Activated T-cell treated with anti-CD3 and anti-CD28 coated beads, Interleukin-2, amount 50 U/mL, for 48 hours (primary cell): ENCODE measurements at places on chromosomes 11 and 22.

DNA sequence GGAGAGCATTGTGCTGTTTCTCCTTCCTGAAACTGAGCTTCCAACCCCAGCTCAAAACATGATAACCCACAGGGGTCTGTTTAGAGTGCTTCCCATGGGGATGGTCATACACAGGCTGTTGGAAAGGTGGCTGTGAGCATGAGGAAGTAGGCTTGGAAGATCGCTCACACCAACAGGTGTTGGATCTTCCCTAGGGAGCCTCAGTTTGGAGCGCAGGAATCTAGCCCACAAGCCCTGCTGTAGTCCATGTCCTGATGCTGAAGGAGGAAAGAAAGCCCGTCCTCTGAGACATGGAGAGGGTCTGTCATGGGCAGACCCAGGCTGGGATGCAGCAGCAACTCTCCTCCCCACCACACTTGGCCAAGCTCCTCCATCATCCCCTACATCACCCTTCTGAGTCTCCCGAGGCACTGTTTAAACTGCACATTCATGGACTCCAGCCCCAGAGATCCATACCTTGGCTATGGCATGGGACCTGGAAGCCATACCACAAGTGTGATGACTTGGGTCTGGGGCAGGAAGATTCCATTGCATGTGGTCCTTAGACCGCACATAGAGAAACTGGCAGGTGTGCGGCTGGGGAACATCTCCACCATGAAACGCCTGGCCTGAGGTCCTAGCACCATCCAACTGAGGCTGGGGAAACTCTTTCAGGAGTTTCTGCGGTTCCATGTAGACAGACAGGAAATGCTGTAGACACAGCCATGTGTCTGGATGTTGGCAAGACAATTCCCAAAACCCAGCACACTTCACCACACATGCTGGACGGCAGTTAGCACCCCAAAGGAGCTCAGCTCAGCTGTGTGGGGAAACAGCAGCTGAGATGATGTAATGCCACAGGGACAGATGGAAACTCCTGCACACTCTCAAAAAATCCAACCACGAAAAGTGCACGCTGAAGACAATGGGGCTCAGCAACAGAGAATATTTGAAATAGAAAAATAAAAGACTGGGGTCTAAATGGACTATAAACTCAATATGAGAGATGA is 27.6 kb upstream of the TTC12 start:
- no peak for DNase-seq

- DNase-seq, result no peak
These were observed 4.8 kb downstream of the ATG16L2 start for GRCh38 chr11:72818971-72819370.

- DNase-seq, result no peak
These were observed 59.6 kb downstream of the ATXN10 start for GRCh38 chr22:45731041-45731797.

DNA sequence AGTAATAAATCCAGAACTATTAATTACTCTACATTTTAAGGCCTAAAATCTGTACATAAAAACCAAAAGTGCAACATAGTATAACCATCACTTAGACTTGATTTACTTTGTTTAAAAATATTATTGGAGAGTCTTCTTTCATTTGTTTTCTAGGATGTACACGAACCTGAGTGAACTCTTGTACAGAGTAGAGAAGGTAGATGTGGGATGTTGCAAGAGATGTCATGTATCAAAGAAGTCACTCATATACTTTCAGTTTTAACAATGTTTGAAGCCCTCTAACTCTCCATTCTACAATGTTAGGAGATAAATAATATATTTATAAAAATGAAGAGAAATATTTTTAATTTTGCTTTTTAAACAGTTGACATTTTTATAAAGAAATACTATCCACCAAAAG is 38.6 kb downstream of the SOX6 start:
- no peak for DNase-seq

GRCh38 chr22:23070418-23071229 is at the start of gene GNAZ:
Gene GNAZ (plus strand): TSS chr22:23070519. CDS start chr22:23095696, 25,177 bp downstream.
- peak; percentile 39 for DNase-seq

GRCh38 chr11:71272161-71272560 is 19.8 kb upstream of the SHANK2 start:
- no peak for DNase-seq

GRCh38 chr22:30002861-30003486 is 77.3 kb upstream of the HORMAD2 start:
- DNase-seq, result no peak

- DNase-seq, result no peak
These were observed 138.9 kb downstream of the DDX10 start for GRCh38 chr11:108803776-108804175.

DNA sequence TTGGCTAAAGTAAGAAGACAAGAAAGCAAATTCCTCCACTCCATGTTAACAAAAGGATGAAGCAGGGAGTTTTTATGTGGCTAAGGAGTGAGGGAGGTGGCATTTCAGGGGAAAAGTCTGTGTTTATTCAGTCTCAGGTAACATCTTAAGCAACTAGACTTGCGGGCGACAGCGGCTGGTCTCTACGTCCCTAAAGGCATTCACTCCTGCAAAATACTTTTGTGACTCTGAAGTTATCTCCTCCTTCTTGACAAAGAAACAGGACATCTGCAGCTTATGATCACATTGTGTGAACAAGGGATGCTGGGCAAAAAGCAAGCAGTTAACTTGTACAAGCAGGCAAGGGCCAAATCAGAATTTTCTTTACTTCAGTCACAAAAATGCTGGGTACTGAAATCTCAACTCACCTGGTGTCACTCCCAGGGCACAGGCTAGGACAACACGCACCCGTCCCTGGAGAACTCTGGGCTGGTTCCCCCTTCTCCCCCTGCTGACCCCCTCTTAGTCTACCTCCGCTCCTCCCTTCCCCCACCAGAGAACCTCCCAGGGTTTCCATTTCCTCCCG is 38.3 kb downstream of the IGLL5 start:
- DNase-seq, result no peak

GRCh38 chr11:79273781-79274180 is 167.0 kb downstream of the TENM4 start:
- no peak for DNase-seq

DNA sequence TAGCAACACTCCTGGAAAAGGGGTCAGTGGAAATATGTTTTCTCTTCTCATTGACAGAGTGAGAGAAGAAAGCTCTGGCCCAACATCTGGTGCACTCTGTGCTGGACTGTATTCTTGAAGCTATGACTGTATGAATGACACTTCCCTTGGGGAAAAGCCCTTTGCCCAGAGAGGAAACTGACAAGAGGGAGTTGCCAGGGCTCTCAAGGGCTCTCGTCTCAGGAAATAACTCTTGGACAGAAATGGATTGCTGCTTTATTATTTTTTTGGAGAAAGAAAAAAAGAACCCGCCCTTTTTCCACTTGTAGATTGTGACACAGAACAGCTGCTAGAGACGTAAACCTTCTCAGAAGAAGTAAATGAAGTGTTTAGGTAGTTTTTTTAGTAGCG is 11.4 kb downstream of the ETS1 start:
- no peak for DNase-seq

DNA sequence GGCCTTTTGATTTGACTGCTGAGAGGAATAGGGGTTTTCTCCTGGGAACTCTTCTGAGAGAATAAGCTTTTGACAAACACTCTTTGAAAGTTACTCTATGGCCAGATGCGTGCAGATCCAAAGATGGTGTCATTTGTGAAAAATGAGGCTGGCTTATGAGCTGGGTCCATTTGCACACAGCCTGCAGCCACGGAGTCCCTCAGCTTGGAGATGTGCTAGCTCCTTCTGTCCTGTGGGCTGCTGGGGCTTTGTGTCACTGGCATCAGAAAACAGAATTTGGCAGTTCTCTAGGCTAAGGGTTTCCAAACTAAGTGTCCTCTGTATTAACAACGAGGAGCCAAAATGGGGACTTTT is 702.4 kb downstream of the NTM start:
- no peak for DNase-seq

DNA sequence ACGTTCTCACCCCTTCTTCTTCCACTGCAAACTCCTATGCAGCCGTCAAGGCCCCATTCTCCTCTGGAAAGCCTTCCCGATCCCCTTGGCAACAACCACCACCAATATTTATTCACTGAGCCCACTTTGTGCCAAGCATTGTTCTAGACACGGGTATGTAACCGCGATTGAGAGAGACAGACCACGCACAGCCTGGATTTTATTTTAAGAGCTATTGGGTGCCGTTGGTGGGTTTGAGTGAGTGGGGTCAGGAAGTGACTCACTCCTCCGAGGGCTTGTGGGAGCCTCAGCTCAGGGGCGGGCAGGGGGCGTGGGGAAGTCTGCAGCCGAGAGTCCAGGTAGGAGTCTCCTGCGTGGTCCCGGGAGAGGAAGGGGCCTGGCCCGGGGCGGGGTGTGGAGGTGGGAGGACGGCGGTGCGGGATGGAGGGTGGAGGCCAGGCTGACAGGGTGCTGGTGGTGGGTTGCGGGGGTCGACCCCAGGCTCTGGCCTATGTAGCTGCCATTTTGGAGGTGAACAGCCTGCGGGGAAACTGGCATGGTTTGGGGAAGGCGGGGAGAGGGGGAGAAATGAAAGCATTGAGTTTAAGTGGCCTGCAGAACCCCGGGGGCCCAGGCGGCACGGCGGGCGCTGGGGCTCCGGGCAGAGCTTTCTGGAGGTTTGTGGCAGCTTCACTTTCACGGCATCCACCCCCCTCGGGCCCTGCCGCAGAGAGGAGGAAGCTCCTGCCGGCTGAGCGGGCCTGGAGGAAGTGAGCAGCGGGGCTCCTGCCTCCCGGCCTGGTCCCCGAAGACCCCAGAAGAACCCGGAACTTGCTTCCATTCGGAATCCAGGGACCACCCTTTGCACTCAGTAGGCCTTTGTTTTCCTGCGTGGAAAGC is 547 bp downstream of the PARVG start:
- DNase-seq, result peak; percentile 69

DNA sequence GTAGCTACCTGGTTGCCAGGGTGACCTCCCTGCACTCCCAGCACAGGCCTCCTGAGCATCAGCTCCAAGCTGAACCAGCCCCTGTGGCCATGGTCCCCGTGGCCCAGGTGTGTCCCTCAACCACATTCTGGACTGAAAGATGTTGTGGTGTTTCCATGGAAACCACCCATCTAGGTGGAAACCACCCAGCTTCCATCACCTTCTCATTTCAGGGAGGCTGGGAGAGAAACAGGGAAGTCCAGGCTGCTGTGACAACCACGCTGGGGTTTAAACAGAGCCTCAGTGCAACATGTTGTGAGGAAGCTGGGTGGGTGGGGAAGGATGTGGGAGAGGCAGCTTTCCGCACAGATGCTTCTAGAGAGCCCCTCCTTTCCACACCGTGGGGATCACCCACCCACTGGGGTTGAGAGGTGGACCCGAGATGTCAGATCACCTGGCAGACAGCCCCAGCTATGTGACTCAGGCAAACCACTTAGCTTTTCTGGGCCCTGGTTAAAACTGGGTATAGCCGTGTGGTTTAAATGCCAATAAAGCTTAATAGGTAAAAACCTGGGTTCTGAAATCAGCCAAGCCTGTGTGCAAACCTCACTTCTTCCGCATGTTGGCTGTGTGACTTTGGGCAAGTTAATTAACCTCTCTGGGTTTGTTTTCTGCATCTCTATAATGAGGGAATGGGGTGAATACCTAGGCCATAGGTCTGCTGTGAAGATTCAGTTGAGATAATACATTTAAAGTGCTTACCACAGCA is 46.4 kb downstream of the CD82 start:
- DNase-seq, result peak; percentile 64

GRCh38 chr11:63552921-63553320 is 10.3 kb downstream of the PLAAT2 start:
- DNase-seq, result no peak

GRCh38 chr11:15874704-15875103 is 481.6 kb downstream of the SOX6 start:
- DNase-seq, result no peak

DNA sequence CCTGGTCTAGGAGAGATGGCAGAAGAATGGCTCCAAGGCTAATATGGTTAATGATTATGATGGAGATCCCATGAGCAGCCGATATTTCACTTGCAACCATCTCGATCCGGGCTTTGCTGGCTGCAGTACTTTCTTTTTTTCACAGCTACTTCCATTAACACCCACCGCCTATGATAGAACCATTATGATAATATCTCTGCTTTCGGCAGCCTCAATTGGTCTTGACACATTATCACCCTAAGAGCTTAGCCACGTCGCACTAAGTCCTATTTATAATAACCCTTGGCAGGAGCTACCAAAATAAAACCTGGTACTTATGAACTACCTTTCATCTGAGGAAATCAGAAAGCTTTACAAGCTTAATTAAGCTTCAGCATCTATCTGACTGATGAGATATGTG is 7.6 kb upstream of the FJX1 start:
- no peak for DNase-seq

GRCh38 chr22:45549762-45550378 is 47.2 kb downstream of the FBLN1 start:
- no peak for DNase-seq

- DNase-seq, result no peak
These were observed 4.4 kb downstream of the TMEM109 start for GRCh38 chr11:60918251-60918938.

- DNase-seq, result no peak
These were observed 1.4 kb downstream of the OSBP2 start for GRCh38 chr22:30695871-30696655.

DNA sequence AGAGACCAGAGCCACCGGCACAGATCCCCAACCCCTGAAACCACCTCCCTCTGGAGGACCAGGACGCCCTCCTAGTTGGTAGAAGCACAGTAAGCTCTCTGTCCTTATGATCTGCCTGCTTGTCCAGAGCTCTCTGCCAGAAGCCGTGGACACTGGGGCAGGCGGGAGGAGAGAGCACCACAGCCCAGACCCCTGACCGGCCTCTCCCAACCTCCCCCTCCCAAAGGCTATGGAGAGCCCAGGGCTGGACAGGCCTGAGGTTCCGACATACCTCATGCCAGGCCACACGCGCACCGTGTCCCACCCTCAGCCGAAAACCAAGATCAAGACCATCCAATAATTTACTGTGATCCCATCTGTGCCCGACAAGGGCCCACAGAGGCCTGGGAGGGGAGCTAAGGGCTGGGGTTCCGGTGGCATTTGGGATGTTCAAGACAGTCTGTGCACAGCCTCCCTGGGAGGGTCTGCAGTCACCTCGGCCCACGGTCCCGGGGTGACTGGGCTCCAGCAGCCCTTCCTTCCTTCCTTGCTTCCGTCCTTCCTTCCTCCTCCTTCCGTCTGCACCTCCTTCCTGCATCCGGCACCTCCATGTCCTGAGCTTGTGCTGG is 3.4 kb downstream of the HRAS start:
- DNase-seq, result no peak

DNA sequence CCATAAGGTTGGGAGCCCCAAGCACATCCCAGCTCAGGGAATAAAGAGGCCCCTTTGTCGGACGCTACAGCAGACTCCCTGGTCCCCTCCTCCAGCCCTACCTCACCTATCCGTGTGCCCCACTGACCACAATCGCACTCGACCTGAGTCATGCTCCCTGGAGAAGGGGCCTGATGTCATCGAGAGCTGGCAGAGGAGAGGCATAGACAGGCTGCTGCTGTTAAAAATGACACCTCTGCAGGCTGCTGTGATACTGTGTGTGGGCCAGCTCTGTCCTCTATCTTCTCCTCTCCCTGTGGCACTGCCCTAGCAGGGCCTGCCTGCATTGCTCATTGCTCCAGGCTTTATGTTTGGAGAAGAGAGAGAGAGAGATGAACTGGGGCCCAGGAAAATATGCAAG is 123.4 kb upstream of the SYT13 start:
- DNase-seq, result no peak

- DNase-seq, result no peak
These were observed 79.3 kb upstream of the SORL1 start for GRCh38 chr11:121372671-121373429.
